ENCODE measurements at places on chromosomes 4 and X.

GRCh38 chrX:12469296-12469695 lies 321.9 kb upstream of the PRPS2 start:
- DNase-seq: no peak

- DNase-seq: no peak
These were observed 737.5 kb upstream of the MAGEB2 start for GRCh38 chrX:29477878-29478277.

- DNase-seq: no peak
These were observed 84.6 kb downstream of the SYNPO2 start for GRCh38 chr4:118973295-118973694.

- DNase-seq: no peak
These were observed 53.9 kb upstream of the DAPP1 start for GRCh38 chr4:99762728-99763127.

DNA sequence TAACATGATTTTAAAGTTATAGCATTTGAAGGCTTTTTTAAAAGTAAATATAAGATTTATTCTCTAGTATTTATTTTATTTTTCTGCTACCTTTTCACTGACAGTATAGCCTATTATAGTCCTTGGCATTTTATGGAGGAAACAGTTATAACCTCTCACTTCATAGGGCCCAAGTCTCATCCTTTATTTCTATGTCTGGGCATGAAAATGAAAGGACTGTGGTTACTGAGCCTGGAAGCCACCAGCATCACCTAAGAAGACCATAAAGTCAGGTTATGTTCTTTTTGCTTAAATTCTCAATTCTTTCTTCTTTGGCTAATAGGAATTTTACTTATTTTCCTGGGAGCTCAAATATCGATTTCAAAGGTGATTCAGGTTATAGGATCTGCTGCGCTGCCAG lies 494.7 kb upstream of the TECRL start:
- DNase-seq: no peak

DNA sequence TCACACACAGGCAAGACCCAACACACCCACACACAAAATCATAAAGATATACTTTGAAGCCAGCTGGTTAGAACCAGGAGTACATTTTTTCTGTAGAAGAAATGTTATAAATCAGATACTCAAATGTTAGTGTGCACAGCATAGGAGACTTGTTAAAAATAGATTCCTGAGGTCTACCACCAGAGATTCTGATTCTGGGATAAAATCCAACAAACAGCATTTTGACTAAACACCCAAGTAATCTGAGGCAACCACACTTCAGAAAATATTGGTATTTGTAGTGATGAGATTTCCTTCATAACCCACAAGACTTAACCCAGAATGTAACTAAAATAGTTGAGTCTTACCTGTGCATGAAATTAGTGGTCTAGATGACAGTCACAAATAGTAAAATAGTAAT lies 301.8 kb downstream of the HNRNPD start:
- DNase-seq: no peak

- DNase-seq: peak; percentile 75
These were observed 732.6 kb upstream of the LCORL start for GRCh38 chr4:18754180-18754579.

- DNase-seq: peak; percentile 27
These were observed 70.9 kb upstream of the ENPP6 start for GRCh38 chr4:184288451-184289178.

DNA sequence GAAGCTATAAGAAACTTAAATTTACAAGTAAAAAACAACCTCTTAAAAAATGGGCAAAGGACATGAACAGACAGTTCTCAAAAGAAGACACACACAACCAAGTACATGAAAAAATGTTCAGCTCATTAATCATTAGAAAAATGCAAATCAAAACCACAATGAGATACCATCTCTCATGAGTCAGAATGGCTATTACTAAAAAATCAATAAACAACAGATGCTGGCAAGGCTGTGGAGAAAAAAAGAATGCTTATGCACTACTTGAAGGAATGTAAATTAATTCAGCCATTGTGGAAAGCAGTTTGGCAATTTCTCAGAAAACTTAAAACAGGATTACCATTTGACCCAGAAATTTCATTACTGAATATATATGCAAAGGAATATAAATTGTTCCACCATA lies 666.3 kb upstream of the GRIA3 start:
- DNase-seq: no peak

DNA sequence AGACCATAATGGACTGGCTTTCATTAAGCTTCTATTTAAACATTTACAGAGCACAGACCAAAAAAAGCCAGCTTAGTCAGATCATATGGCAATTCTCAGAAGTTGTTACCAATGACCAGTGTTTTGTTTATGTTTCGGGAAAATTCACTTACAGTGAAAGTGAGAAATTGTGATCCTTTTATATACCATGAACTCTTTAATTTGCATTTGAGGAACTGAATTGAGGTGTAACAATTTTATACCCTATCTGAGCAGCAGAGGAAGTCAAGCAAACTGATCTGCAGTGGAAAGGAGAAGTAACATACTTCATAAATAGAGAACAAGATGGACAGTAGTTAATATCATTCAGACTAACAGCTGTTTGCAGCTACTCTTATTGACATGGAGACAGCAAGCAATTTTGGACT lies 97.1 kb downstream of the TMA16 start:
- no peak for DNase-seq

DNA sequence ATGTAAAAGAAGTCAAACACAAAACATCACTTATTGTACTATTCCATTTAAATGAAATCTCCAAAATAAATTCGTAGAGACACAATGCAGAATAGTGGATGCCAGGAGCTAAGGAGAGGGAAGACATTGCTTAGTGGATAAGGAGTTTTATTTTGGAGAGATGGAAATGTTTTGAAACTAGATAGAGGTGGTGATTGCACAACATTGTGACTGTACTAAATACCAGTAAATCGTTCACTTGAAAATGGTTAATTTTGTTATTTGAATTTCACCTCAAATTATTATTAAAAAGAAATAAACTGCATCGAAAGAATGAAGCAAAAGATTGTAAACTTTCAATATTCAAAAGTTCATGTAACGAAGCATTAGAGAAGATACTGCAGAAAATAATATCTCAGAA lies 9.7 kb upstream of the ACSL4 start:
- no peak for DNase-seq

DNA sequence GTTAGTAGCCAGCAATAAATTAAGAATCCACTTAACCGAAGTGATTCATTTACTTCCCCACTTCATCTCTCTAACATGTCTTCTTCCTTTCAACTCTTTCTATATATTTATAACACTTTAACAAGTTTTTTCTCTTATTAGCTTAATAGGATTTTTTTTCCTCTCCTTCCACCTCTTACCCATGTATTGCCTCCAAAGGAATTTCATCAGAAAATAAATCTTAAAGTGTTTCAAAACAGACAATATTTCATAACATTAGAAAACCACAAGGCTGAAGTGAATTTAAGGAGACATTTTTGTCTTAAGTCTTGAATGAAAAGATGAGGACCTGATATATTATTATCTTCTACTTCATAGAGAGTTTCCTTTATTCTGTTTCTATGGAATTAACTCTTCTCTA lies 101.5 kb downstream of the PDGFC start:
- no peak for DNase-seq

GRCh38 chr4:42302348-42302747 lies 94.9 kb upstream of the SHISA3 start:
- peak; percentile 72 for DNase-seq

DNA sequence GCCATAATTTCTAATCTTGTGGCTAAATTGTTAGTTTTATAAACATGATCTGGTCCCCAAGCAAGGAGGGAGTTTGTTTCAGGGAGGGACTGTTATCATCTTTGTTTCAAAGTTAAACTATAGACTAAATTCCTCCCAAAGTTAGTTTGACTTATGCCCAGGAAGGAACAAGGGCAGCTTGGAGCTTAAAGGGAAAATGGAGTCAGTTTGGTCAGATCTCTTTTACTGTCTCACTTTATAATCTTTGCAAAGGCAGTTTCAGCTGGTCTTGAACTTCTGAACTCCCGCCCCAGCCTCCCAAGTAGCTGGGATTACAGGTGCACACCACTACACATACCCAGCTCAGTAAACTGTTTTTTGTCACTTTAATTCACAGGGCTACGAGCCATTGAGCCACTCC lies 214.7 kb downstream of the ZNF674 start:
- no peak for DNase-seq

GRCh38 chr4:6953751-6954380 lies 44.2 kb downstream of the TBC1D14 start:
- peak; percentile 88 for DNase-seq

DNA sequence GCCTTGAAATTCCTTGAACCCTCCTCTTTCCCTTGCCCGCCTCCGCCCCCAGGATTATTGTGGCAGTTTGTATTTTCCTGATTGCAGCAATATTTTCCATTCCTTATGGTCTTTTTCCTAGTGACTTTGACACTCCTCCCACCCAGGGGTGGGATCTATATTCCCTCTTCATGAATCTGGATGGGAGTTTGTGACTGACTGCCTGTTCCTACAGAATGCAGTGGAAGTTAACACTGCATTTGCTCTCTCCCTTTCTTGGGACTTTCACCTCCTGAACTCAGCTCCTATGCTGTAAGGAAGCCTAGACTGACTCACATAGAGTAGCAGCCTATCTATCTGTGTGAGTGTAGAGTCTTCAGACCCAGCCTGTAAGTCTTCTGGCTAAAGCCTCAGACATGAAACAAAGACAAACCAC lies 2.2 kb downstream of the FUNDC2 start:
- DNase-seq: no peak

DNA sequence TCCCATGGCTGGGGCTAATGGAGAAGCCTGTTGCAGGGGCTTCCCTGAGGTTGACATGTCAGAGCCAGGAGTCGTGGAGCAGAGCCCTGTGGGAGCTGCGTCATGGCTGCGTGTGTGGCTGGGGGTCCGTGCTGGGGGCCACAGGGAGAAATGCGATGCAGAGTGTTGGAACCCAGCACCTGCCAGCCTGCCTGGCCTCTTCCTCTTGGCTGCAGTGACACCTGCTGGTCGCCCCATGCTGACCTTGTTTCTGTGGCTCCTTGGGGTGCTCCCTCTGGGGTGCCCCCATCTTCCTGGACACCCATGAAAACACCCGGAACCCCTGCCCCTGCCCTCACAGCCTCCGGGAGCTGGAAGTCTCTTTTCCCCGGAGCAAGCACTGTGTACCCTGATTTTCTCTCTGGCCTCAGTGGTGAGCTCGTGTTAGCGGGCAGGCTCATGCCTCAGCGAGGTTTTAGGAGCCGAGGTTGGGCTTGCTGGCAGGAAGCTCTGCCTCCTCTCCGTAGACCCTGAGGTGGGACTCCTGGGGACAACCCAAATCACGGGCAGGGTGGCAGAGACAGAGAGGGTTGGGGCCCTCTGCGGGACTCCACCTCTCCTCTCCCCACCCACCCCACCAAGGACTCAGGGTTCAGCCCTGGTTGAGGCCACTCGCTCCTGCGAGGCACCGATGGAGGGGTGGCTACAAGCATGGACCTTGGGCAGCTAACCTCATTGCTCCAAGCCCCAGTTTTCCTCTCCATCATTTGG lies 103.7 kb downstream of the SORCS2 start:
- DNase-seq: no peak

DNA sequence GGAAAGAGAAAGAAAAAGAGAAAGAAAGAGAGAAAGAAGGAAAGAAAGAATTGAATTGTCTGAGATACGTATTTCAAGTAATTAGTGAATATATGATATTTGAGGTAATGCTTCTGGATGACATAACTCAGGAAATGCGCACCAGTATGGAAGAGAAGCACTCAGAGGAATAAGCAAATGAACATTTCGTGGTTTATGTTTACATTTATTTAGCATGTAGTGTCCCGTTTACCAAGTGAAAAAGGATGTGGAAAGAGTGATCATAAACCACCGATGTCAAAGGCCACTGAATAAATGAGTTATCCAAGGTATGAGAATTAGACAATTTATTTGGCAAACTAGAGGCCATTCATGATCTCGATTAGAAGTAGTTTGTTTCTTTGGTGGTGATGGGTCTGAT lies 200.4 kb downstream of the ARAP2 start:
- DNase-seq: no peak

DNA sequence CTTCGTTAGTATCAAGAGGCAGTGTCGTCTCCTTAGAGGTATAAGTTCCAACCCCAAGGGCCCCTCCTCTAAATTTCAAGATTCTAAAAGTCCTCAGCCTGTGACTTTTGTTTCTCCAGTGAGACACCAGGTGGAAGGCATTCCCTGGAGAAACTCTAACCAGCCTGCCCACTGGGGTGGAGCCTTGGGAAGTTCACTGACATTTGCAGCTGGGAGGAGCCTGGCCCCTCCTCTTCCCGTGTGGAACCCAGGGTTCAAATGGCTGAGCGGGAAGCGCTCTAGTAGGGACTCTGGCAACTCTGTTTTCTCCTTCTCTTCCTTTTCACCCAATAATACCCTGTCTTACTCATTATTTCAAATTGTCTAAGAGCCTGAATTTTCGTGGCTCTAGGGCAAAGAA lies 325.0 kb downstream of the TLL1 start:
- DNase-seq: peak; percentile 64

DNA sequence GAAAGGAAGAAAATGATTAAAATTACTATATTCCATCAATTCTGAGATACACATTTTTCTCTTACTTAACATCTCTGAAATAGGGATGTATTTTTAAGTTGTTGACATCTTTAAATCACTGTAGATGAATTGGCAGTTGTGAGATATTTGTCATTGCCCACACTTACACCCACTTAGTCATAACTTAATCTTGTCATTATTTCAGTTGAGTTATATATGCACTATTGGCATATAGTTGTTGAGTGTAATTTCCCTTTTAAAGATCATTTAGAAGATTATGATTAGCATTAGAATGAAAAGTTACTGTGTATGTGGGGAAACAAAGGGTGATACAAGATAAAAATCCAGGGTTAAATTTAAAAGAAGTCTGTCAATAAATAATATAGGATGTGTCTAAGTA lies 2.2 kb downstream of the AIMP1 start:
- no peak for DNase-seq

GRCh38 chr4:88937081-88937480 lies 119.9 kb downstream of the FAM13A start:
- DNase-seq: no peak

DNA sequence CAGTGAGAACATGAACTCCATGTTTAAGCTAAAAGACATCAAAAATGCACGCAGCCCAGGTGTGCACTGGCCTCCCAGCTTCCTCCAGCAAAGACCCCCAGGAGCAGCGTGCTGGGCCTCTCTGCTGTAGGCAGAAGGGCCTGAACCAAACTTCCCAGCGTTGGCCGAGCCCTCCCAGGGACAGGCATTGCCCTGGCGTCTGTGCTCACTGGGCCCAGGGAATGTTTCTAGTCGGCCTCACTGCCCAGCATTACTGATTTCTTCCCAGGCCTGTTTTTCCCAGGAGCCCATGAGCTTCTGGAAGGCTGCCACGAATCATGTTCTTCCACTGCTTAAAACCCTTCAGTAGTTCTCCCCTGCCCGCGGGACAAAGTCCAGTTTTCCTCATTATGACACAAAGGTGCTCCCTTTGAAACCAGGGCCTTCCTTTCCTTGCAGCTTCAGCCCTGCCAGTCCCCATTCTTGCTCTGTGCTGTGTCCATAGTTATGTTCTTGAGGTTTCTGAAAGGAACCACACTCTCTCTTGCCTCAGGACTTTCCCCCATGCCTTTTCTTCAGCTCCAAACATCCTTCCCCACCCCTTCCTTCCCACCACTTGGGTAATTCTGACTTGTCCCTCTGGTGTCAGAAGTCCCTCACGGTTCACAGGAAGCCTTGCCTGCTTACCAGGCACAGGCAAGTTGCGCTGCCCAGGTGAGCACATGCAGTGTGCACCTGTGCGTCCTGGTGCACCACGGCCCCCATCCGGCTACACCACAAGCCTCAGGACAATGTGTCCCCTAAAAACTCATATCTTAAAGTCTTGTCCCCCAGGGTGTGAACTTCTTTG lies 93.4 kb upstream of the ENPP6 start:
- DNase-seq: no peak

All from ELF-1 (cell line).